ENCODE measurements at places on chromosomes 2 and 18.

GRCh38 chr18:75475228-75475627 lies 47.7 kb upstream of the SMIM21 start:
- no peak for DNase-seq

- no peak for DNase-seq
These were observed 70.6 kb upstream of the PSMD14 start for GRCh38 chr2:161237392-161238264.

DNA sequence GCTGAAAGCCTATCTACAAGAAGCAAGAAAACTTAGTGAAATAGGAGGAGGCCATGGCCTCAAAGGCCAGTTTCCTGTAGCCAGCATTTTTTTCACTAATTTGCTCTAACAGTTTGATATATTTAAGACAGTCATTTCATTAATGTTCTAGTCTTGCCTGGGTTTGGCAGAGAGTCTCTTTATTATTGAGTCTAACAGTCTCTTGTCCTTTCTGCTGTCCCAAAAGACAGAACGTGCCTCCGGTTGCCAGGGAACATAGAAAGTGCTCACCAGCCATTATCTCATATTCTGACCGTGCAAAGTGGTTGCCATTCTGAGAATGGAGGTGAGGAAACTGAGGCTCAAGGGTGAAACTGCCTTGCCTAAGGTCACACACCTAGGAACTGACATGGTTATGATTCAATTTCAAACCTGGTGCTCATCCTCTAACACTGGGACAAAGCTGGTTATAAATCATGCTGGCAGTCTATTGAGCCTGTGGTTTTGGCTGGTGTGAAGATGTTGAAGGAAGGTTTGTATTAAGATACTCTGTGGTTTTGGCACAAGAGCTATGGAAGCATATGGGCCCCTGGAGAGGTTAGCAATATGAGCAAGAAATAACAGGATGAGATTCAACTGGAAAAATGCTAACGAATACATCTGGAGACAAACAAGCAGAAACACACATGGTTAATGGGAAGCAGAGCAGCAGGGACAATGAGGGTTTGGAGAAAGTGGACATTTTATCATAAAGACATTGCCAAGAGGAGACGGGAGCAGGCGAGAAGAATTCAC lies 903.3 kb upstream of the KLHL29 start:
- no peak for DNase-seq

DNA sequence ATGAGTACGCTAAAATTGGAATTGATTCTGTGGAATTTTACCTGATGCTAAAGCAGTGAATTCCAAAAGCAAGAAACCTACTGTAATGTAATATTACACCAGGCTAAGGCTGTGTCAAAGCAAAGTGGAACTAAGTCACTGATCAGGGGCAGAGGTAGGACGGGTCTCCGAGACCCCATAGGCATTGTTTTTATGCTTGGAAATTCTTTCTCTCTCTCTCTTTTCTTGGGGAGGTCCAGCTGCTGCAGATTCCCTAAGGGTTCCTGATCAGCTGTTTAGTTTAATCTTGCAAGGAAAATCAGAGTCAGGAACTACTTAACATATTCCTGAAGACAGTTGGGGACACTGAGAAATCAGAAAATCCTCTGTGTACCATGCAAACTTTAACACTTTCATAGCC lies 220.2 kb downstream of the SRBD1 start:
- no peak for DNase-seq

DNA sequence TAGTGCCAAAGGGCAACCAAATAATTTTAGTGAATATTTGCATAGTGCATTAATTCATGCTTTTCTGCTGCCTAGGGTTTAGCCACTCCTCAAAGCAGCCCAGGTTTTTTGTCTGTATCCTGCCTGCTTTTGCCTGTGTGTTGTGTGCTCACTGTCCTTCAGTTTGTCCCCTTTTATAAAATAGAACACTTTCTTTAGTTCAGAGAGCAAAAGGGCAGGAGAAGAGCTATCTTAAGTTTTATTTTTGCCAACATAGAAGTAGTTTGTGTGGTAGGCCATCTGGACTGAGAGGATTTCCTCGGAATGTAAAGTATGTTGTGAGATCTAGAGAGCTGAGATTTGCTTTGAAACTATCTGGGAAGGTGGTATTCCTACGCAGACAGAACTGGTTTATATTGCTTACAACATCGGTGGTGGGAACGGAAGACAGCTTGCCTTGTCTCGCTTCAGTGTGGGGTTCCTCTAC lies 64.9 kb downstream of the EML4 start:
- DNase-seq, result no peak

DNA sequence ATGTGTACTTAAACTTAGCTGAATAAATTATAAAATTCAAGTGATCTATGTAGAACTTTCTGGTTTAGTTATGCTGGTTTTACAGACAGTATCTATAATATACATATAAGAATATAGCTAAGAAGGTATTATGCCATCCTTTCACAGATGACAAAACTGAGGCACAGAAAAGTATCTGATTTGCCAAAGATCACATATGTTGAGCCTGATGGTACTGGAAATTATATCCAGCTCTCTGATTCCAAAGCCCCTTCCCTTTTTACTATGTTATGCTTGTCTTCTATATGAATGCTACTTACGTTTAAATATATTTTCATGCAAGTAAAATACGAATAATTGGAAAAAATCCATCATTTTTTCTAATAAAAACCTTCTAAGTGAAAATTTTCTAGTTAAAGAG lies 1631.3 kb downstream of the DPP10 start:
- DNase-seq, result no peak

DNA sequence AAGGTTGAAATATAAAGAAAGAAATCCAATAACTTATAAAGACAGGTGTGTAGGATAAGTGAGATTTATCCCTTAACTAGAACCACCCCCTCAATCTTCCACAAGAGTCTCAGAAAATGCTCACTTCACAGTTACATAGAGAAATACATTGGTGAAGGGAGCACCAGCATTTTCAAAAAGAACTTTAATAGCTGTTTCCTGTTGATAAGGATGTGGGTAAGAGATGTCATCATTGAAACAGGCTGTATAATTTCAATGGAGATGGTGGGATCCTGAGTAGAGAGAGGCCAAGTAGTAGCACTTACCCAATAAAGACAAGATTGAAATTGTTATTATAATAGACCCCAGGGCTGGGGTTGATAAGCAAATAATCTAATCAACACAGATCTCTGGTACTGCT lies 162.2 kb upstream of the TACR1 start:
- no peak for DNase-seq

DNA sequence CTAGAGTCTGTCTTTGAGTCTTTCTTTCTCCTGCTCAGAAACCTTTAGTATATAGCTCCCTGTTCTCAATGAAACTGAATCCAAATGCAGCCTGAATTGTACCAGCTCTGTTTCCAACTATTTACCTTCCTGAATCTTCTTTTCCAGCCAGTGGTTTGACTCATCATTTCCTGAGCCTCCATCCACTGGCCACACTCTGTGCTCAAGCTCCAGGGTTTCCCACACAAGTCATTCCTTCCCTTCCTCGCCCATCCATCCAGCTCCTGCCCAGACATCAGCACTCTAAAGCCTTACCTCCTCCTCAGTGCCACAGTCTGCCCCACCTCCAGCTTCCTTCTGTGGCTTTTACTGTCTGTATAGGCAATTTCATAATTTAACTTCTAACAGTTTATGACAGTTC lies 233.6 kb upstream of the RASGRP3 start:
- no peak for DNase-seq

- DNase-seq, result no peak
These were observed 24.1 kb downstream of the RBM43 start for GRCh38 chr2:151237422-151238025.

DNA sequence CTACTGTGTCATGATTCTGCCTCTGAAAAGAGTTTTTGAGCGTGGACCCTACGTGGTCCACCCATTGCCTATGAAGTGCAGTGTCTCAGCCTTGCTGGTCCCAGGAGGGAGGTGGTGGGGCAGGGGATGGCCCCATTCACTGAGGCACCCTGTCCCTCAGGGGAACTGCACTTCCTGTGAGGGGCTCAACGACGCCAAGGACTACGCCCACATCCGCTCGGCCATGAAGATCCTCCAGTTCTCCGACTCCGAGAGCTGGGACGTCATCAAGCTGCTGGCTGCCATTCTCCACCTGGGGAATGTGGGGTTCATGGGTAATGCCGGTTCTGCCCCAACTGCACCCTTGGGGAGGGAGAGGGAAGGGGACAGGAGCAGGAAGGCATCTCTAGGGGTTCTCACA lies 42.5 kb downstream of the MYO7B start:
- DNase-seq, result no peak

- DNase-seq, result no peak
These were observed 36.9 kb upstream of the TTR start for GRCh38 chr18:31554776-31555175.

DNA sequence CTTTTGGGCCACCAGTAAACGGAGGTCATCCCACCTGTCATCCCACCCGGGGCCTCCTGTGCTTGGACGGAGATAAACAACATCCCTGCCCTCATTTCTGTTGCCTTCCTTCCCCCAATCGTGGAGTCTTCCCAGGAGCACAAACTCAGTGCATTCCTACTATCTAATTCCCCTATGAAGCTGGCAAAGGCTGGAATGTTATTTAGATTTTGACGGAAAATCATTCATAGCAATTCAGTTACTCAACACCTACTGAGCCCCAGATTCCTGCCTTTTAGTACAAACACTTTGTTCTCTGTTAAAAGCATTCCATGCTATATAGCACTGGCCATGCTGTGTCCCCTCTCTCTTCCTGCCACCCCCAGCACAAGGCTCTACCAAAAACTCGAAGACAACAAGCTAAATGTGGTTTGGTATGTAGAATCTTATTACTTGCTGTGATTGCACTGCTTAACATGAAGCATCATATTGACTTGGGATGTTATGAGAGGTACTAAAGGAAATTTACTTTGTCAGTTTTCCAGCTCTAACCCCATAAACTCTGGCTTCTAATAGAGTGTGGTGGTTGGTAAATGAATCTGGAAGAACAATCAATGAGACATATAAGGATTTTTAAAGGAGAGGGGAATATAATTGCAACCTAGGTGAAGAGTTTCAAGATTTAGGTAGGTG lies 32.3 kb upstream of the IMPA2 start:
- DNase-seq, result no peak

DNA sequence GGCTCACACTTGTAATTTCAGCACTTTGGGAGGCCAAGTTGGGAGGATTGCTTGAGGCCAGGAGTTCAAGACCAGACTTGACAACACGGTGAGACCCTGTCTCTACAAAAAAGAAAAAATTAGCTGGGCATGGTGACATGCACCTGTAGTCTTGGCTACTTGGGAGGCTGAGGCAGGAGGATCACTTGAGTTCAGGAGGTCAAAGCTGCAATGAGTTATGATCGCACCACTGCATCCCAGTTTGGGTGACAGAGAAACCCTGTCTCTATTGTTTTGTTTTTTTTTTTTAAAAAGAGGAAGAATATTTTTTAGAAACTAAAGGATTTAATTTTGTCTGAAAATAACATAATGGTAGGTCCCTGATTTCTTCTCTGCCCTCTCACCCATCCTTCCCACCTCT lies 79.4 kb upstream of the TMEM200C start:
- DNase-seq, result no peak

DNA sequence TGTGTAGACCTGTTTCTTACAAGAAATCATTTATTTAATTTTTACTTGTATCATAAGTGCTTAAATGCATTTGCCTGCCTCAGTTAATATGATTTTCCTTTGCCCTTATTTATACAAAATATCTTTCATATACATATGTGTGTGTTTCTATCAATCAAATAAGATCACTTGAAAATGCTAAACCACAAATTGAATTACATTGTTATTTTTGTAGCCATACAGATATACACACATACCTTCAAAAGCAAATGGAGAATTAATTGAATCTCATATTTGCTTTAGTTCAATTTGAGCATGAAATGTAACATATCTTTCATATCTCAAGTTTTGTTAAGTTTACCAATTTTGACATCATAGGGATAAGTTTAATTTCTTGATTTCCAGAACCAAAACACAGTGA lies 755.8 kb upstream of the PIK3C3 start:
- no peak for DNase-seq

DNA sequence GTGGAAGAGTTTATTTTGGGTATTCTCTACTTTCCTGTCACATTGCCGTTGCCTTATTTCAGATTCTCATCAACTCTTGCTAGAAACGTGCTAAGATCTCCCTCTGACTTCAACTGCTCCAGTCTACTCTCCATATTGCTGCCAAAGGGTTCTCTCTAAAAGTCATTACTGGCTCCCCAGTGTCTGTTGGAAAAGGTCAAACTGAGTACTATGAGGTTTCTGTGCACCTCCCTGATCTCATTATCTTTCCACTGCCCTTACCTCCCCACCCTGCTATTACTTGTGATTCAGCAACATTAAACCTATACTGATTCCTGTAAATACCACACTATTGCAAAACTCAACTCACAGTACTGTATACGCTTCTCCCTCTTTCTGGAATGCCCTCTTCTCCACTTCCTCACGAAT lies 1.9 kb upstream of the KRCC1 start:
- no peak for DNase-seq

DNA sequence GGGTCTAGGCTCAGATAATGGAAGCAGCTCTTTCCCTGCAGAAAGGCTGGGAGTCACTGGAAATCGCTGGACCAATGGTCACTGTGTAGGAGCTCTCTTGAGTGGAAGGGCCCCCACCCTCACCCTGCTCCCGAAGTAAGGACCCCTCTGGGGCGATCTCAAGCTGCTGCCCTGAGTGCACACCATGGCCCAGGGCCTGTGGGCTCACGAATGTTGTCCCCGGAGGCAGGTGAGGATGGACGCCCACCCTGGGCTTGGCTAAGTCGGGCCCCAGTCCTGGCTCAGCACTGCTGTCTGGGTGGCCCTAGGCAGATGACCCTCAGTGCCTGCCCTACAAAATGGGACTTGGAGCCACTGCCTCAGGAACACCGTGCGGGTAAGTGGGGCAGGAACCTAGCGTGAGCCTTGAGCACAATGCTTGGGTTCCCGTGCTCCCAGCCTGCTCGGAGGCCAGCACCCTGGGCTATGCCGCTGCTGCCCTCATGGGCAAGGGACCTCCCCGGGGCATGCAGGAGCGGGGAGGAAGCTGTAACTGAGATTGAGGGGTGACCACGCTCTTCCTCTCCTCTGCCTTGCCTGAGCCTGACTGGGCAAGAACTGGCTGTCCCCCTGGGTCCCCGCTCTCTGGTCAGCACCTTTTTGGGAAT lies 3.7 kb downstream of the D2HGDH start:
- DNase-seq, result no peak

- no peak for DNase-seq
These were observed 103.7 kb upstream of the EML6 start for GRCh38 chr2:54619660-54620231.

DNA sequence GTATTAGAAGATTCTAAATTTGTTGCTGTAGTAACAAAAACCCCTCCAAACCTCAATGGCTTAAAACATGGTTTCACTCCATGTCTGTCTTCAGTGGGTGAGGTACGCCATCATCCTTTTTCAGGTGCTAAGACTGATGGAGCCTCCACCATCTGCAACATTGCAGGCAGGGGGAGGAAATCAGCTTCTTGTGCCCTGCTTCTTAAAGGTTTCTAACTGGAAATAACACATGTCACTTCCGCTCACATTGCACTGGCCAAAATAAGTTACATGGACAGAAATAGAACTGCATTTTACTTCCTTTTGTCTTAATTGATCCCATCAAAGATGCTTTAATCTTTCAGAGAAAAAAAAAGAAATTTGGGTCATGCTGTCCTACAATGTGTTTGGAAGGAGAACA lies 94.1 kb downstream of the GALNT3 start:
- DNase-seq, result no peak
